CD4-positive, alpha-beta memory T cell (primary cell): ENCODE measurements at places on chromosomes 5 and 9.

DNA sequence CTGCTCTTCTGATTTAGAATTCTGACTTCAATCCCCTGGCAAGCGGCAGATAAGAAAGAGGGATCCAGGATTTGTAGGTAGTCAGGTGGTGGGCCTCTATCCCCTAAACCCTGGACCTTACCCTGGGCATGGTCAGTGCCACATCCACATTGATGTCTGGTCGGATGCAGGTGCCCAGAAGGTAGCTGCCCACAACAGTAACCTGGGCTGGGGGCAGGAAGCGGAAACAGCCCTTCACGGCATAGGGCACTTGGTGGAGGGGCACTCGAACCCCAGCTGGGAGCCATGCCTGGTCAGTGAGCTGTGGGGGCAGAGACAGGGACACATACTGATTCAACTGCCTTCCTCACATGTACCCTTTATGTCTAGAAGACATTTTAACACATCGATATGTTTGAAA is 3.8 kb downstream of the NOL6 start:
- DNase-seq, result no peak

DNA sequence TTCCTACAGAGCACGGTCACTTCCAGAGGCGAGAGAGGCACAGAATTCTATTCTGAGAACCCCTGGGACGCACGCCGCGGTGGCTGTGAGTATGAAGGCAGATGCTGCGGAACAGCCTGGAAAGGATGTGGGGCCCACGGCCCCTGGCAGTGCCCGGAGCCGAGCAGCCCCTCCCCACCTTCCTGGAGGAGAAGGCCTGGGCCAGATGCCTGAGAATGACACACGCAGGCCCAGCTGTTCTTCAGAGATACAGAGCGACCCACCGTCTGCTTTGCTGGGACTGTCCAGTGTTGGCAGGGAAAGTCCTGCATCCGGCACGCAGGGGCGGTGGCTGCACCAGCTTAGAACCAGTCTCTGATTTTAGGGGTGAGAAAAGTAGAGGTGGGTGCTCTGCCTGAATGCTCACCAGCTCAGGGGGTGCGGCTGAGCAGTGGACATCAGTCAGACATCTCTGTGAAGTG is 116.7 kb upstream of the LPCAT1 start:
- no peak for DNase-seq

DNA sequence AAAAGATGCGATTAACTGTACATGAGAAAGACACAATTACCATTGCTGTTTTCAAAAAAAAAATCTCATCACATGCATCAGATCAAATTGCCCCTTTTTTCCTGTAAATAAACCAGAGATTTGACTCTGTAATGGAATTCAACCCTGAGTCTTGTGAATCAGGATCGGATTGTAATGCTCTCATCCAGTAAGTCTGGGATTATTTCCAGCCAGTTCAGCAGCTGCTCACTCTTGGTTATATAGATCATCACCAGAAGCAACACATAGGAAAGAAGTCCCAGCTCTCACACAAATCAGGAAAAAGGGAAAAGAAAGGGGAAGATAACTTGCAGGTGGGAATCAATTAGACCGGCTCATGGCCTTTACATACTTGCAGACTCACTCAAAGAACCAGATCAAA is 97.8 kb upstream of the SPOCK1 start:
- DNase-seq, result no peak

- DNase-seq, result no peak
Observed at GRCh38 chr9:137301081-137301947, 757 bp downstream of the NRARP start.

- no peak for DNase-seq
Observed at GRCh38 chr5:1500411-1501091, 23.2 kb downstream of the LPCAT1 start.
